ENCODE measurements at places on chromosomes 7 and 10. TPM values are rescaled to one million over a fixed set of nuclear protein-coding genes. Genes with fewer than 3 reads are reported as not detected.

TMEM176A gene
- polyA plus RNA-seq: 51.6 TPM

ESYT2 gene
- polyA plus RNA-seq: 29.0 TPM

RSPH10B gene
- polyA plus RNA-seq: 0.11 TPM

DDC gene
- polyA plus RNA-seq: 0.41 TPM

- no peak for DNase-seq
These were observed 14.8 kb downstream of the PTPRE start for GRCh38 chr10:127921753-127922145.

Data from right cardiac atrium (tissue), 5 donors.